ENCODE measurements at places on chromosomes 1 and 21. TPM values are rescaled to one million over a fixed set of nuclear protein-coding genes. Genes with fewer than 3 reads are reported as not detected.

DNA sequence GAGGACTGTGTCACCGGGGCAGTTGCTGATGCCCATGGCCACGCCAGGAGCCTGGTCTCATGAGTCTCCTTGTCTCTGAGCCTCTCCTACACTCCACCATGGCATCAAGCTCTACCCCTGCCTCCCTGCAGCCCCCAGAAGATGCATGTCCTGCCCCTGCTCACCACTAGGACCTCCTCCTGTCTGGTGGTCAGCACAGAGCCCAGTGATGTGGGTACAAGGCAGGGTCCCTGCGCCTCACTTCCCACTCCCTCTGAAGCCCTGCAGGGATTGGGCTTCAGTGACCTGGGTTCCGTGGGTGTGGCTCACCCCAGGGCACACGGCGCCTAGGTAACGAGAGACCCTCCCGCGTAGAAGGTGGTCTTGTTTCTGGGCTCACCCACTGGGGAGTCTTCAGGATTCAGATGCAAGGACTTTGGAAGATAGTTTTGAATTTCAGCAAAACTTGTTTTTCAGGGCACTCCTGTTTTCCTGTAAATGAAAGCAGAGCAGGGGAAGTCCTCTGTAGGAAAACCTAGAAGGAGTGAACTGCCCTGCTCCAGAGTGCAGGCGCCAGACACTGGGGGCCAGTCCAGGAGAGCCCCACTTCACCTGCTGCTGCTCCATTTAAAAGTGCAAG, 2.8 kb downstream of the COL18A1 start:
- DNase-seq: no peak

The DDR2 gene
- 132 TPM for total RNA-seq

DNA sequence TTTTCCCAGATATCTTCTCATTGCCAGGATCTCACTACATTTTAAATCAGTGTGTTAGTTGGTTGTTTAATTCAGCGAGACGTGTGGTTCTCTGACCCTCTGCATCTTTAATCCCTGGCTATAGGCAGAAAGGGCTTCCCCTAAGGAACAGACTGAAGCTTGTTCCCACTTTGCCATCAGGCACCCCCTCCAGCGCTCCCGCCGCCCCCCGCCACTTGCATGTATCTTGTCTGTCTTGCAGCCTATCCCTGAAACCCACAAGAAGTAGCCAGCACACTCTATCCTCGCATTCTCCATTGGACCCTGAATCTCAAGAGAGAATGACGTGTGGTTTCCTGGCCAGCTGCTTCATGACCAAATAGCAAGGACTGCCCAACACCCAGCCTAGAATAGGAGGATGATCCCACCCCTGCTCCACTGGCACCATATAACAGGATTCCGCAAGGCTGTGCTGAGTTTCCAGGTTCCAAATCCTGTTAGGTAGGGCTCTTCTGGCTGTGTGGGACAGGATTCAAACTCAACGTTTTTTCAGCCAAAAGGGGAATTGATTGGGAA, 7.8 kb downstream of the CLDN19 start:
- DNase-seq: no peak

GRCh38 chr1:103109311-103109920, 1.1 kb upstream of the COL11A1 start:
- DNase-seq: no peak

DNA sequence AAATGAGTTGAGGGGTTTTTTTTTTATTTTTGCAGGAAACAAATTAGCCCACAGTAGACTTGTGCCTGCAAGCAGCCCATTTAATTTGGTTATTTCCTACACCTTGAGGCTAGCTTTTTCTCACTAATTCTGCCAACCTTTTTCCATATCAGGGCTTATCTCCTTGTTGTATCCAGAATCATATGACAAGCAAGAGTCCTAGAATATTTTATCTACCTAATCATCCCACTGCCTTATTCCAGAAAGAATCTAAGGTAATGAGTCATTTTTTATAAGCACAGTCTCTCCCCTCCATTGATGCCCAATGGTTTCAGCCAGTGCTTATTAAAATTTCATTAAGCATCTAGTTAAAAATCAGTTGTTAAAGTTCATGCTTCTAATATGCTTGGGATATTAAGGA, 324.1 kb downstream of the BARHL2 start:
- no peak for DNase-seq

Measured in sciatic nerve (tissue), 2 donors.